ENCODE measurements at places on chromosomes 7 and 10. TPM values are rescaled to one million over a fixed set of nuclear protein-coding genes. Genes with fewer than 3 reads are reported as not detected.

GRCh38 chr7:79730971-79731370, 277.5 kb upstream of the MAGI2 start:
- no peak for DNase-seq

DNA sequence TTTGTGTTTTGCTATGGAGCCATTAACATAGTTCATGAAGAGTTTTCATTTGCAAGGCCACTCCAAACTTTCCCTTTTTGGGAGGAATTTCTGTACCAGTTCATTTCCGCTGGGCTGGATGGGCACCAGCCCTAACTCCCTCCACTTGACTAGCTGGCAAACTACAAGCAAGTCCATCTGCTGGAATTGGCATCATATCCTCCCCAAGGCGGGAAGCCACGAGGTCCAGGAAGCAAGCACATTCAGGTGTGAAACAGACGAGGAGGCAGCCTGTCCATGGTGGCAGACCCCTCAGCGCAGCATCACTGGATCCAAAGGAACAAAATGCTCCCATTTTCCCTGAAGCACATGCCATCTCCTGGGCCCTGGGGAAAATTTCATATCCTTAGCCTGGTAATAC, 125.8 kb downstream of the ABLIM1 start:
- DNase-seq, result no peak

- DNase-seq, result no peak
Observed at GRCh38 chr10:76550806-76551205, 1086.8 kb downstream of the KCNMA1 start.

- no peak for DNase-seq
Observed at GRCh38 chr10:89203237-89203636, 3.9 kb downstream of the CH25H start.

- DNase-seq, result no peak
Observed at GRCh38 chr10:30056281-30056680, 3.1 kb downstream of the JCAD start.

GRCh38 chr10:23439961-23440889, 1.4 kb downstream of the OTUD1 start:
- no peak for DNase-seq

- no peak for DNase-seq
Observed at GRCh38 chr7:134443396-134444070, 15.4 kb downstream of the AKR1B1 start.

GRCh38 chr10:94013331-94013760, 19.6 kb downstream of the PLCE1 start:
- DNase-seq, result no peak

GRCh38 chr7:82472966-82473365, 29.4 kb upstream of the CACNA2D1 start:
- DNase-seq, result no peak

- DNase-seq, result no peak
Observed at GRCh38 chr7:37918526-37918925, 1.9 kb upstream of the SFRP4 start.

- no peak for DNase-seq
Observed at GRCh38 chr7:2537981-2538851, 17.1 kb downstream of the BRAT1 start.

DNA sequence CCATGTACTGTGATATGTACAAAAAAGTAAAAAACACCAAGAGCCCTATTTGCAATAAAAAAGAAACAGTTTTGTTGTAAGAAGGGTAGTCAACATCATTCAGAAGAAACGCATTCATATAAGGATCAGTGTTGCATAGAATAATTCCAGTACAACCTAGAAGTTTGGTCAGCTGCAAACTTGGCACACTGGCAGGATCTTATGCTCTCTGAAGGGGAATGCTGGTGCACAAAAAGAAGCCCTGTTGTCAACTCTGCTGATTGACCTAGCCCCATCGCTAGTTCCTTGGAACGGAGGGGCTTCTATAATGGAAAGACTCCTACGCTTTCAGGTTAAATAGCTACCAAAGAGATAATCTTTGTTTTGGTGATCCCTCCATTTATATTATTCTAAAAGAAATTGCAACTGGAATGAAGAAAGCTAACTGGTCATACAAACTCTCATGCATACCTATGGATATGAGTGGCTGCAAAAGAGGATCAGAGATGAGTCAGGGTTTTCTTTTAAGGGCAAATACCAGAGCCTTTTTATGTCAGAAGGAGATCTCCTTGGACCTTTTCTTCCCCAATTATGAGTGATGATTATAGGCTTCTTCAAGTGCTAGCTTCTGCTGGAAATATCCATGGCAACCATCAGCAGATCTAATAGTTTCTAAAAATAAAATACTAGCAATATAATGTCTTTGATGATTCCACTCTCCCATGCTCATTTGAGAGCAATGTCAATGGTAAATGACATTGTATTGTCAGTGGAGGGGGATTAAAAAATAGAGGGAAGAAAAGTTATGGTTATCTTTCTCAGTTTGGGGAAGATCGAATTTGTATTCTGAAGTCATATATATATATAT, 312.4 kb upstream of the CACNA2D1 start:
- no peak for DNase-seq

- no peak for DNase-seq
Observed at GRCh38 chr7:128361411-128362379, at the start of gene PRRT4. TSS of gene PRRT4 (minus strand) at chr7:128361690.

DNA sequence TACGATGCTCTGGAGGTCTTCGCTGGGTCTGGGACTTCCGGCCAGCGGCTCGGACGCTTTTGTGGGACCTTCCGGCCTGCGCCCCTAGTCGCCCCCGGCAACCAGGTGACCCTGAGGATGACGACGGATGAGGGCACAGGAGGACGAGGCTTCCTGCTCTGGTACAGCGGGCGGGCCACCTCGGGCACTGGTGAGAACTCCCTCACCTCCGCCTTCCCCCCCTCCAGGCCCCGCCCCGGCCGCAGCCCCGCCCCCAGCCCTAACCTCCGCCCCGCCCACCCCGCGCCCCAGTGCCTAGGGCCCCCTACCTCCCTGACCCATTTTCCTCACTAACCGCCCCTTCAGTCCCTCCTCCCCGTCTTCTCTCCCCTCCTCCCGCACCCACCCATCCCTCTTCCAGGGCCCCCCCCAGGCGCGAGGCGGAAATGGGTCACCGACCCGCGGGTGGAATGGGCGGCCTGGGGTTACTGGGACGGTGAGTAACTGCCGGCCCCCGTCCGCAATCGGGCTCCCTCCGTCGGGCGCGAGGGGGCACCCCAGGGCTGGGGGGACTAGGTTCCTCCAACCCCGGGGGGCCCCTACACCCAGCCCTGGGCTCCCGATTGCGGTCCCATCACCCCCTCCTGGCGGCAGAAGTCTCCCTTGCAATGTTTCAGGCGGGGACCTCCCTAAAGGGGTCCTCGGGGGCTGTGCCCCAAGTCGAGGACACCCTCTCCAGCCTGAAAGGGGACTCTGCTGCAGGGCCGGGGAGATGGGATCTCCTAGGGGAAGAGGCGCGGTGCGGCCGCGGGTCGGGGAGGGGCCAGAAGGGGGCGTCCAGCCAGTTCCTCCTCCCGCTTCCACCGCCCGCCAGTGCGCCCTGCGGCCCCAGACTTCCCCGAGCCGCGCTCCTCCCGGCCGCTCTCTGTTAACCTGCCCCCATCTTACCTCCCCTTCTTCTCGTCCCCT, 2.1 kb downstream of the PCOLCE start:
- DNase-seq, result no peak

GRCh38 chr10:124532106-124532641, 70.6 kb downstream of the LHPP start:
- DNase-seq, result no peak

- no peak for DNase-seq
Observed at GRCh38 chr10:19929506-19930140, 113.4 kb downstream of the PLXDC2 start.

- no peak for DNase-seq
Observed at GRCh38 chr7:45627691-45628456, 53.7 kb downstream of the ADCY1 start.

- no peak for DNase-seq
Observed at GRCh38 chr7:150439967-150440366, 10.5 kb upstream of the GIMAP8 start.

DNA sequence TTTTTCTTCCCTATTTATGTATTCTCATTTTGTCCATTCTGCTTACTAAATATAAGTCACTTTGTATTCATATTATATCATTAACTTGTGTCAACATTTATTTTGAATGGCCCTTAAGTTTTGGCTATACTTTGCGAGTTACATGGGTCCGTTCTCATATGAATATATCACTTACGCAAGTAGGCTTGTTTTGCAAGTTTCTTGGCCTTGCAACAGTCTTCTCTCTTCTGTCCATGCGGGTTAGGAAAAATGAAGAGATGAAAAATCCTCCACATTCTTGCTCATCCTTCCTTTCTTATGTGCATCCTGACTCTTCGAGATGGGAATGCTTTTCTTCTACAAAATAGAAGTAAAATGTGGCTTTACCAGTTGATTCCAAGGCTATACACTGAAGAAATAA, 82.8 kb downstream of the GPR158 start:
- no peak for DNase-seq

GRCh38 chr7:98909487-98909886, 31.2 kb downstream of the TRRAP start:
- no peak for DNase-seq

- no peak for DNase-seq
Observed at GRCh38 chr7:90955641-90956207, 308.5 kb upstream of the FZD1 start.

- DNase-seq, result no peak
Observed at GRCh38 chr7:389911-390601, 100.1 kb downstream of the FOXL3 start.

GRCh38 chr7:124843336-124843735, 77.7 kb upstream of the GPR37 start:
- no peak for DNase-seq

DNA sequence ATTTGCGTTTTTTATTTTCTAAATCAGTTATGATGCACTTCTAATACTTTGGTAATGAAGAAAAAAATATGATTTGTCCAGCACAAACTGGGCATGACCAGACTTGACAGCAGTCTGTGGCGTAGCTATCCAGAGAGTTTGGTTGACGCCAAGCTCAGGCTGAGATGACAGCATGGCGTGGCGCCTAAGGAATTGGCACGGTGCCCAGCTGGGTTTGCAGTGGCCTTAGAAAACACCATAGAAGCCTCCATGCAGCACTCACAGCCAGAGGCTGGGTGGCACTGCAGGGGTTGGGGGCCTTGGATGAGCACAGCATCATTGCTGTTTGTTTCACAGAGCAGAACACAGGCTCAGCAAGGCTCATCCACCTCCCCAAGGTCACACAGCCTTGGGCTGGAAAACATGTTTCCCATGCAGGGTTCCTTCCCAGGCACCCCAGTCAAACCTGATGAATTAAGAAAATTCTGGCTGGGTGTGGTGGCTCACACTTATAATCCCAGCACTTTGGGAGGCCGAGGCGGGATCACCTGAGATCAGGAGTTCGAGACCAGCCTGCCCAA, 88.9 kb downstream of the GTF2IRD1 start:
- no peak for DNase-seq

The CRHR2 gene
- polyA plus RNA-seq, result not detected

The COMTD1 gene
- 2.9 TPM for polyA plus RNA-seq

The PIP gene
- not detected for polyA plus RNA-seq

The MDFIC gene
- 34.0 TPM for polyA plus RNA-seq

The AKR1C8 gene
- polyA plus RNA-seq, result not detected

The LRGUK gene
- 1.2 TPM for polyA plus RNA-seq

The VAX1 gene
- not detected for polyA plus RNA-seq

The MMD2 gene
- polyA plus RNA-seq, result 0.06 TPM

The ZNF727 gene
- 0.24 TPM for polyA plus RNA-seq

The KCP gene
- polyA plus RNA-seq, result 13.0 TPM

The PLEKHA8 gene
- polyA plus RNA-seq, result 18.5 TPM

All from left renal pelvis (tissue), 4 donors.